ENCODE measurements at places on chromosomes 3 and 15. TPM values are rescaled to one million over a fixed set of nuclear protein-coding genes. Genes with fewer than 3 reads are reported as not detected.

GRCh38 chr3:13307041-13307440 is 113.1 kb downstream of the NUP210 start:
- no peaks in the 10 kb centered on the region for H3K27me3 ChIP-seq
- H3K4me1 ChIP-seq, result peaks cover 11% of the 10 kb centered on the region
- no peak overlapping the region for H3K4me3 ChIP-seq
- DNase-seq, result no peak
- peaks cover 3% of the 10 kb centered on the region for H3K36me3 ChIP-seq

DNA sequence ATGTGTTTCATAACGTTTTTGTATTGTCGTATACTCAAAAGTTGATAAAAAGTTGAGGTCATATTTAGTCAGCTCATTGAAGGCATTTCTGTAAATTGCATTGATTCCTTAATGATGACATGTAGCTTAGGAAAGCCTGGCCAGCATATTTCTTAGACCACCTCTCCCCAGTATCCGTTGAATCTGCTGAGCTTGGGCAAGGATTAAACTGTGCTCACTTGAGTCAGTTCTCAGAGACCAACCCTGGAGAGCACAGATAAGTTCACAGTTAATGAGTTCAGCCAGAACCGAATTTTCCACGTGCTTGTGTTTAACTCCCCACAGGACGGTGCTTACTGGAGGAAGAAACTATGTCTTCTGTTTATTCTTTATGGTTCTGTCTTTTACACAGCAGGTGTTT is 132.7 kb downstream of the SLC25A26 start:
- peaks cover 26% of the 10 kb centered on the region for H3K27me3 ChIP-seq
- no peaks in the 10 kb centered on the region for H3K36me3 ChIP-seq
- DNase-seq, result no peak
- H3K4me1 ChIP-seq, result peaks cover 7% of the 10 kb centered on the region
- H3K4me3 ChIP-seq, result no peak overlapping the region
- no peak overlapping the region for H3K27ac ChIP-seq

DNA sequence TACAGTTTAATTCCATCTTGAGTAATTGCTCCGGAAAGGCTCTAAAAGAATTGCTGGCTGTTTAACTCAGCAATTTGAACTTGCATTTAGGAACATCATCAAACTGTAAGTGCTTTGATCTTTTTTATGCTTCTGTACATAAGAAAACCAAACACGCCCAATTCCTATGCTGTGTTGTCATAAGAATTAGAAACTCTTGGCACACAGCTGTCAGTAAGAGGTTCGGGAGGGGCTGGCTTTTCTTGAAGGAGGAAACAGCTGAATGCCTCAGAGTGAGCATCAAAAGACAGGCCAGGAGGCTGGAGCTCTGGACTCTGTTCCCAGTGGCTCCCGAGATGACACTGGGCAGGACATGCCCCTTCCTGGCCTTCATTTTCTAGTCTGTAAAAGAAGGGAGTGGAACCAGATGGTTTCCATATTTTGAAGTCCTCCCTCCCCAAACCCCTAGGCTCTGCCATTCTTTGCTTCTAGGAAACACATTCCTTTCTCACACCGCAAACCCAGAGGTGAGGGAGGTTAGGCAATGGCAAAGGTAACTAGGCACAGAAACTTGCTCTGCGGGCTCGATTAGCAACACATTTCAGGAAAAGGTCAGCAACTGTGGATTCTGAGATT is 73.7 kb upstream of the DLG1 start:
- peaks cover 2% of the 10 kb centered on the region for H3K27me3 ChIP-seq
- peak overlapping the region; percentile 96 for H3K27ac ChIP-seq
- peaks cover 43% of the 10 kb centered on the region for H3K4me1 ChIP-seq
- DNase-seq, result no peak

DLEC1 gene
- total RNA-seq, result 3.2 TPM

PRSS50 gene
- 1.1 TPM for total RNA-seq
